MCF 10A (cell line): ENCODE measurements at places on chromosomes 3 and 15. TPM values are rescaled to one million over a fixed set of nuclear protein-coding genes. Genes with fewer than 3 reads are reported as not detected.

- DNase-seq = no peak
Observed at GRCh38 chr3:2568929-2569328, 470.3 kb downstream of the CNTN4 start.

GRCh38 chr3:34077417-34078195 lies 279.2 kb downstream of the PDCD6IP start:
- no peak for DNase-seq

The FGF12 gene
- total RNA-seq = 0.09 TPM in 1 of 2 replicates, not detected in the other

DNA sequence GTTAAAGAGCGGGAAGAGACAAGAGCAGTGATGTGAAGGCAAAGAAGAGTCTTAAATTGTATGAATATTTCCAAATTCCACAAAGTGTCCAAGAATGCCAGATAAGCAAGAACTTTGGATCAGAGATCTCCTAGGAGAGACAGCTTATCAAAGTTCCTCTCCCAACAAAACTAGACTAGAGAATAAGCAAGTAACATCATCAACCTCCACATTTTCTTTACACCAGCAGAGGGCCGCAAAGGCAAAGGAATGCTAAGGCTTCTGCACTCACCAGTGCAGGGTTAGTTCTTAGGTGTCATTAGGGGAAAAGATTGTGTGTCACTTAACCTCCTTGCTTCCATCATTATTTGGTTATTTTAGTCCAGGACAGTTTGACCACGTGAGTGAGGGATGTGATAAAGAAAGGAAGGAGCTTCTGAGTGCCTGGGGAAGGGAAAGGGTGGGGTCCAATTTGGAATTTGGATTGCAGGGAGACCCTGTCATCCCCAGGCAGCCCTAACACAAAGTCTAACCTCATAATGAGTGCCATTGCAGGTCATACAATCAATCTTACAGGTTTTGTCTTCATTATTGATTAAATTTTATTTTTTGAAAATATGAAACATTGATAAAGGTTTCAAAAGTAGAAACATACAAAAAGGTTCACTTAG lies 7.5 kb upstream of the CMTM6 start:
- peak; percentile 80 for DNase-seq

GRCh38 chr3:143672396-143673165 lies 175.7 kb downstream of the SLC9A9 start:
- no peak for DNase-seq

DNA sequence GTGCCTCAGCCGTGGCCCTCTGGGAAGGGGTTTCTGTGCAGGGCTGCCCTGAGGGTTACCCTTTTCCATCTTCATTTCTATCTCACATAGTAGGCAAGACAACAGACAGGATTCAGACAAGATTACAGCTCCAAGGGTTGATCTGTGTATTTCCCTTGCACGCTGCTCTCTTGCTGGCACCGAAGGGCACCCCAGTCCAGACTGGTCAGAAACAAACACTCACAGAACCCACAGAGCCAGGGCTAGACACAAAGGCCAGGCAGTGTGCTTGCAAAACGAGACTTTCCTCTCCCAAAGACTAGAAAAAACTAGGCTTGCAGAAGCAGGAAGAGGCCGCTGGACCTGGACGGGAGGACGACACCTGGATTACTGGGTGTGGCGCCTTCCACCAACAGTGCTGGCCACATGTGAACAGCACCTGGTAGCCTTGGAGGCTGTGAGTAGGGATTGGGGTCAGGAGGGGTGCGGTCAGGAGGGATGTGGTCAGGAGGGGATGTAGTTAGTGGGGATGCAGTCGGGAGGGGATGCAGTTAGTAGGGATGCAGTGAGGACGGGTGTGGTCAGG lies 96.8 kb downstream of the BDH1 start:
- no peak for DNase-seq

DNA sequence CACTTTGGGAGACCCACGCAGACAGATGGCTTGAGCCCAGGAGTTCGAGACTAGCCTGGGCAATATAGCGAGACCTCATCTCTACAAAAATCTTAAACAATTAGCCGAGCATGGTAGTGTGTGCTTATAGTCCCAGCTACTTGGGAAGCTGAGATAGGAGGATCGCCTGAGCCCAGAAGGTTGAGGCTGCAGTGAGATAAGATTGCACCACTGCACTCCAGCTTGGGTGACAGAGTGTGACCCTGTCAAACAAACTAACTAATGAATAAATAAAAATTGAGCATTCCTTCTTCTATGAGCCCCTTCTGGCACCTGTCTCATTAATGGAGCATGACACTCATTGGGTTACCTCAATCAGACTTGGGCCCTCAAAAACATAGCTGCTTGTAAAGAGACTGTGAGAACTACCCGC lies 7.5 kb downstream of the ZDHHC3 start:
- no peak for DNase-seq
